ENCODE measurements at places on chromosomes 6 and 20.

GRCh38 chr6:8686077-8686476, 250.7 kb upstream of the SLC35B3 start:
- no peak for DNase-seq

DNA sequence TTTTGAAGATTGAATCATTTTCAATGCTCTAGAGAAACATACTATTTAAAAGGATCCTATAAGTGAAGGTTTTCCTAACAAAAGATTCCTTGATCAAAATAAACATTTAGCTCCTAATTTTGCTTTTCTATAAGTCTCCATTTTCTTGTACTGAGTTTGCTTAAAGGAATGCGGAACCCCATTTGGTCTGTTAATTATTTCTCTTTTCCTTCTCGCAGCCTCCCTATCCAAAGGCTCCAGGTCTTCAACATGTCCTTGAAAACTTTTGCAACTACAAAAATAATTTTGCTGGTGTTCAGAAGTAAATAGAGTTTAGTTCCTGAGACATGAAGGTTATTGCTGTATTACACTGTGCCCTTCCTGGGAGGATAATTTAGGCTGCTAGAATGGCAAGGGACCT, 8.3 kb upstream of the NPEPL1 start:
- DNase-seq = no peak

DNA sequence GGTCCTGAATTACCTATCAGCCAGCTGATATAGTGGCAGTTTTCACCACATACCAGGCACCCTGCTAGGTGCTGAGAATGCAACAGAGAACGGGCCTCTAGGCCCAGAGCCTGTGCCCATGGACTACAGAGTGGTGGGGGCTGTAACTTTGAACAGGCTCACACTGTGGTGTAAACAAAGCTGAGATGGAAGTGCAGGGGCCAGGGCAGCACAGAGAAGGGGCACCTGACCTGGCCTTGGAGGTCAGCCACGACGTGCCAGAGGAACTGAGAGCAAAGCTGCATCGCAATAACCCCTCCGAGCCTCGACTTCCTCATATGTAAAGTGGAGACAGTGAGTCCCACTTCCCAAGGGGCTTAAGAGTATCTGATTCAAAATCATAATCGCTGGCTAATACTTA, 105.8 kb downstream of the MAFB start:
- DNase-seq = no peak

DNA sequence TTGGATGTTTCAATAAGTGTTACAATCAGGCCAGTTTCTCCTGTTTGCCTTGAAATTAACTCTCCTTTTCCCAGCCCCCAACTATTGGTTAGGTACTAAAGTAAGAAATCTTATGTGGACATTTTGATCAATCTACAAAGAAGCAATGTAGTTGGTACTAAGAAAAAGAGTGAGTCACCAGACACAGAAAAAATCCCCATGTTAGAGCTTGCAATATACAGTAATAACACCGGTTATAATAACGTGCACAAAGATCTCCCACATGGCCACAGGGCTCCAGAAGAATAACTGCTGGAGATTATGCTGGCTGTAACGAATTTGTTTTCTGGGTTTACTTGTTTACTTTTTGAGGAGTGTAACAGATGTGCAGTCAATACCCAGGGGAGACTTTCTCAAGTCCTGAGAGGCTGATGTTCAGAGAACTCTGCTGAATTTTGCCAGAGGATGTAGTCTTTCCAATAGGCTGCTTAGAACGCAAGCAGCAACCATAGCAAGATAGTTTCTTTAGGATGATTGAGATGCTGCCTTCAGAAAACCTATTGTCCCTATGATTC, 166.2 kb upstream of the SPACA1 start:
- no peak for DNase-seq

GRCh38 chr6:38871741-38872568, 156.8 kb downstream of the DNAH8 start:
- peak; percentile 76 for DNase-seq

DNA sequence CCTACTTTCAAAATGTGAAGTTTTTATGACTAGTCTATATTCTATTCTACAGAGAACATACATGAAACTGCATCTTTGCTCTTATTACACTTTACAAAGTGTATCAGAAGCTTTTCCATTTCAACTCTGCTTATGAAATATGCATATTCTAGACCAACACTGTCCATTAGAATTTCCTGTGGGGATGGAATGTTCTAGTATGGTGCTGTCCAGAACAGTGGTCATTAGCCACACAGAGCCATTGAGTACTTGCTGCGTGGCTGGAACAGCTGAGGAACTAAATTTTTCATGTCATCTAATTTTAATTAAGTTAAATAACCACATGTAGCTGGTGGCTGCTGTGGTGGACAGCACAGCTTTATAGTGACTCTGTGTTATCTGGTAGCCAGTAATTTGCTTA, 105.9 kb upstream of the PDE10A start:
- DNase-seq = no peak

- DNase-seq = peak; percentile 6
These were observed 57.7 kb downstream of the SLX4IP start for GRCh38 chr20:10492844-10493243.

GRCh38 chr6:31332637-31333602, 24.1 kb downstream of the HLA-B start:
- DNase-seq = peak; percentile 76
